ENCODE measurements at places on chromosomes 2 and 18.
A peak's percentile ranks its signal among the peaks of the same experiment; 100 is the strongest.

DNA sequence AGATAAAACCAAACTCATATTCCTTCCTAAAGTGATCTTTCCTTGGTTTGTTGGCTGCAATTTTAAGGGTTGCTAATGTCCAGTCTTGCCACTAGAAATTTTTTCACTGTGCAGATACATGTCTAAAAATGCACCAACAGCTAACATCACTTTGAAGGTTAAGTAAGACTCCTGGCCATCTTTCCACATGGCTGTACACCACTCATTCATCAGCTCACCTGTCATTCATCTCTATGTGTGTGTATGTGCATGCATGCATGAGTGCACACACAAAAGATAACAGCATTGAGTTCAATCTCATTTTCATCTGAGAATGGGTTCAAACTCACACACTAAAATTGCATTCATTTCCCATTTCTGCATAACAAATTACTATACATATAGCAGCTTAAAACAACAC is 203.8 kb downstream of the PDE11A start:
- DNase-seq: no peak

GRCh38 chr2:71683070-71683469 is 229.7 kb downstream of the DYSF start:
- DNase-seq: no peak

DNA sequence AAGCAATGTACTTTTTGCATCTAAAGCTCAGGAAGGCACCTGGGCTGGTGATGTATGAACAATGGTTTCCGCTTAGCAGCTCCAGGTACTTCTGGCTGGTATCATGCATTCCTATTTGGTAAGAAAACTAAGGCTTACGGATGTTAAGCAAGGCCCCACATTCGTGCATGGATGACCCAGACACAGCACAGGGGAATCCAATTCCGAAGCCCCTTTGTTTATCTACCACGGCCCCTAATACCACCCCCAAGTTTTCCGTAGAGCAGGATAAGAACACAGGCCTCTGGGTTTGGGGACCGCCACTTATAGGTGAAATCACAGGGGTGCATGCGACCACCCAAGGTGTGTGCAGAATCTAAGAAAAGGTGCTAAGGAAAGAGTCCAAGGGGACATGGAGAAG is 192.1 kb upstream of the ID2 start:
- DNase-seq: no peak

- no peak for DNase-seq
Observed at GRCh38 chr2:143877876-143878530, 641.9 kb downstream of the ZEB2 start.

DNA sequence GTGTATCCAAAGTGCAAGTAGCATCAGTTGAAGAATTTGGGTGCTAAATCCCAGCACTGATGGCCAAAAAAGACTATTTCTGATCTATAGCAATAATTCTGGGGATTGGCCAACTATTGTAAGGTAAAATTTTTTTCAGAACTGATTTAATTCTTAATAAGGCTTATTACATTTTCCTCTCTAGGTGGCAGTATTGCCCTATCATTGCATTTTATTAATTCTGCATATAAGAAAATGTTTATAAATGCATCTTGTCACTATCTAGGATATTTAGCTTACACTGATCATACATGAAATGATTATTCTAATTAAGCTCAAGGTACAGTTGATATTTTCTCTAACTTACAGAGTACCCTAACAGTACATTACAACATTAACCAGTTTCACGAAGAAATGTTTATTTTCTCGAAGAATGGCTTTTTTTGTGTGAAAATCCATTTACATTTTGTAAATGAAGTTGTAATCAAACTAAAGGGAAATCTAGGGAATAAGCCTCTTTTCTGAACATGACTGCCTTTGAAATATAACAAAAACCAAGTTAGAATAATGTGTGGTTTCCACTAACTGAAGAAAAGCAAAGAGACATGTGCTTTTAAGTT is 11.0 kb downstream of the TTN start:
- peak; percentile 54 for DNase-seq

DNA sequence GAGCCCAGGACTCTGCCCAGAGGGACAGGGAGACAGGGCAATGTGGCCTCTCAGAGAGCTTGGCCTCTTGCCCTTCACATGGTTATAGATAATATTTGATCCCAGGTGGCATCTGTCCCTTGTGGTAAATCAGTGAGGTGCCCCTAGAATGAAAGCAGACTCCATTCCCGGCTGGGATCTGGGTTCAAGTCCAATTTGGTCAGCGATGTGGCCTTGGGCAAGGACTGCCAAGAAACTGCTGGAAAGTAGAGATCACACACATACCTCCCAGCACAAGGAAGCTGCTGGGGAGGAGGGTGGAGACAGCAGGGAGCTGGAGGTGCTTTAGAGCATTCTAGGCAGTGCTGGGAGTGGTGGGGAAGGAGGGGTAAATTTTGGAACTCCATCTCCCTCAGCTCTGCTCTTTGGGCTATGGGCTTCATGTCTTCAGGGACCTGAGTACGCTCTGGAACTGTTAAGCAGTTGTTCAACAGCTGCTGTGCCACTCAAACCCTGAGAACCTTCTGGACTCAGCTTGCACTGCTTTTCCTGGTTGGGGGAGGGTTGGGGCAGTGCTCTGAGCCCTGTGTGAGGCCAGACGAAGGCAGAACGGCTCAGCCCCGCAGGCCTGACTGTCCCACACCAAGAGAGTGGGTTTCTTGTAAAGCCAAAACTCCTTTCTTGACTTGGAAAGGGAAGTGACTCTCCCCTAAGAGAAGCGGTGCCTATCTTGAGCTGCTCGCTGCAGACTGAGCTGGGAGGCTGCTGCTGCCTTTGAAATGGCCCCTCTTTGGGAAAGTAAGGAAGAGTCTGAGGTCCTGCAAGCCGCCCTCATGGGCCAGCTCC is 23.0 kb downstream of the INPP5D start:
- DNase-seq: no peak

GRCh38 chr18:72899338-72899737 is 31.6 kb upstream of the NETO1 start:
- no peak for DNase-seq

DNA sequence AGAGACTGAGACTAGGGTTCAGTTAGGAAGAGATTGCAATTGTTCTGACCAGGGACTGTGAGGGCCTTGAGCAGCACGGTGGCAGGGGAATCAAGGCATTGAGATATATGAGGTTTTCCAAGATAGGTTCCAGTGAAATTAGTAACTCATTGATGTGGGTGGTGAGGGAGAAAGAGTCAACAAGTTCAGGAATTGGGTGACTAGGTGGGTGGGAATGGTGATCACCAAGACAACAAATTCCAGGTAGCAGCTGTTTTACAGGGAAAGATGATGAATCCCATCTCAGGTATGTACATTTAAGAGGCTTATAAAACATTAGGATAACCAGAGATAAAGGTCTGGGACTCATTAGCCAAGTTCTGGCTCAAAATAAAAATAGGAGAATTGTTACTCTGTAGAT is 251.5 kb upstream of the MGAT5 start:
- DNase-seq: no peak

DNA sequence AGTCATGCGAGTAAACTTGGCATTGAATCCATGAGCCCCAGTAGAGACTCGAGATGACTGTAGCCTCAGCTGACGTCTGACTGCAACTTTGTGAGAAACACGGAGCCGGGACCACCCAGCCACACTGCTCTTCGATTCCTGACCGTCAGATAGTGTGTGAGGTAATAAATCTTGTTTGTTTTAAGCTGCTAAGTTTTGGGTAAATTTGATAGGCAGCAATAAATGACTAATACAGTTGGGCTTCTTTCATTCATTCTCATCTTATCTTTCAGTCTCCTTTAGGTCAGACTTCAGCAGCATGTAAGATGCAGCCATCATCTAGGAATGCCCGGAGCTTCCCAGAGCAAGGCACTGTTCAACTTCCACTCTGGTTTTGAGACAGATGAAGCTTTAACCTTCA is 8.0 kb upstream of the KLHL29 start:
- no peak for DNase-seq

DNA sequence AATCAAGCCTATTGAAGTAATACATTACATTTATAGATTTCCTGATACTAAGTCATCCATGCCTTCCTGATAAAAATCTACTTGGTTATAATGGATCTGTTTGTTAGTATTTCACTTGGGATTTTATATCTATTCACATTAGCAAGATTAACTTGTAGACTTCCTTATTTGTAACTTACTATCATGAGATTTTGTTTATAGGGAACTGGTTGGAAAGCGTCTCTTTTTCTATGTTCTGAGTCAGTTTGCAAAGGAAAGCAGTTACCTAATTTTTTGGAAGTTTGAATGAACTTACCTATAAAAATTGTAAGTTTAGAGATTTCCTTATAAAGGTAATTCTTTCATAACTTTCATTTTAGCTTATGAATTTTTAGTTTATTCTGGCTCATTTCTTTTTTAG is 141.4 kb downstream of the SMAD7 start:
- no peak for DNase-seq

DNA sequence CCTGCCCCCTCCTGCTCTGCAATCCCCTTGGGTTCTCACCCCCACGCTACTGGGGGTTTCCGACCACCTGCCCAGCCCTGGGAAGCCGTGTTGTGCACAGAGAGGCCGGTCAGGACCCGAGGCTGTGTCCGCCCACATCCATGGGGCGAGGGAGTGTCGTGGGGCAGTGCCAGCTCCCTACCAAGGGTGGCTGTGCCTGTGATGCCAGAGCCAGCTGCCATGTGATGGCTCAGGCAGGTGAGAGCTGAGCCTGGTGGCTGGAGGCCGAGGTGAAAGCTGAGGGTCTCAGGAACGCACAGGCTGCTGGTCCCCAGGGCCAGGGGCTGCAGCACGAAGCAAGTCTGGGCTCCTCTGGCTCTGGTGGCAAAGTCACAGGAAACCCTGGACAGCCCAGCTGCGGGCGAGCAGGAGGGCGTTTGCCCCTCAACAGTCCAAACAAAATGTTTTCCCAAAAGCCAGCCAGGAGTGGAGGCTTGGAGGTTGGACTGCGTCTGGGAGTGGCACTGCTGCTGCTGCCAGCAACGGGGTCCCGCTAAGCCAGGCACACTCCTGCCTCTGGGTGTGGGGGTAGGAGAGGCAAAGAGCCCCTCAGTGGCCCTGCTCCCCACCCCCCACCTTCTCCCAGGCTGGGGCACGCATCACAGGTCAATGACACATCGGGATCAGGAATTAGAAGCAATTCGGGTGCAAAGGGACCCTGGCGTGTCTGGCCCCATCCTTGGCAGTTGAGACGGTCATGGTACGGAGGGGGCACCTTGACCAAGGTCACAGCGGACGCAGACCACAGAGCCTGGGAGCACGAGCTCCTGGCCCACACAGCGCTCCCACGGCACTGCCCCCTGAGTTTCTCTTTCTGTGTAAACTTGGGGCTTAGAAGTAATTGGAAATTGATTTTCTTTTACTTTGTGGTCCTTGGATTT is 72.4 kb upstream of the GPC1 start:
- DNase-seq: no peak

DNA sequence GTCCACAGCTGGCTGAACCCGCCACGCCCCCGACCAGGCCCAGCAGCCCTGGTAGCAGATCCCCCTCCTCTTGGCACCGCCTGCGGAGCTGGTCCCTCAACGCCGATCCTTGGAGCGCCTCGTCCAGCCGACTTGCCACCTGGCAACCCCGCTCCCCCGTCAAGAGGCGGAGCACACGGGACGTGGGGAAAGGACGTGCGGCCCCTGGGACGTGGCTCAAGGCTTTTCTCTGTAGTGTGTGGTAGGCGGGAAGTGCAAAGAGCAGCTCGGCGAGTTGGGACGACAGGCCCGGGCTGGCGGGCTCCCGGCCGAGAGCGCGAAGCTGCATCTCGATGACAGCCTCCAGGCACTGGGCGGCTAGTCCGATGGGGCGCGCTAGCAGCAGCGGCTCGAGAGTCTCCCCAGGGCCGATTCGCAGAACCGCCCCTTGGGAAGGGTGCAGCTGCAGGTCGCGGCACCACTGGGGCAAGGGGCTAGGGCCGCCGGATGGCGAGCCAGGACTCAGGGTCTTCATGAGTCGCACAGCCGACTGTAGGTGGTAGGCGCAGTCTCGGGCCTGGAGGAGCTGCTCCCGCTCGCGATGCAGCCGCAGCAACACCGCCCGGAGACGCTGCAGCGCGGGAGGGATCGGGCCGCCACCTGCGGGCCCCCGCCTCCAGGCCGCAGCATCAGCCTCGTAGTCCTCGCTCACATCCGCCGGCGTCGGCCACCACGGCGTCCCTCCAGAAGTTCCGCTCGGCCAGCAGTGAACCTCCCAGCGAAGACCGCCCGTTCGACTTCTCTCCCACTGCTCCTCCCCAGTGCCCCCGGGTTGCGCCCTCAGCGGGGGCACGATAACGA is 617 bp downstream of the CCDC142 start:
- no peak for DNase-seq

- DNase-seq: peak; percentile 53
Observed at GRCh38 chr2:23487735-23488492, 102.9 kb downstream of the KLHL29 start.

DNA sequence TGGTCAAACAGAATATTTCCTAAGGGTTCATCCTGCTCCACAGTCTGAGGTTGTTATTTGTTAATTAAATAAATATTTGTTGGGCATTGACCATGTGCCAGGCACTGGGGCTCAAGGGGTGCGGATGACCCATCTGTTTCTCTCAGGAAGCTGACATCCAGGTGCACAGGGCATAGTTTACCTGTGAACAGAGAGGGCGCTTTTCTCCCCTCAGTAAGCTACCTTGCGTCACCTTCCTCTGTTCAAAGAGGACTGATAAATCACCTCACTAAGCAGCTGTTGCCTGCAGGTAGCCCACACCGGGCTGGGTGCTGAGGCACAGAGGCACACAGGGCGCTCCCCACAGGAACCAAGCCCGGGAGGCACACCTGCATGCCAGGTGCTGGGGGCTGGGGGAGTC is 41.6 kb downstream of the SH3RF3 start:
- DNase-seq: no peak

DNA sequence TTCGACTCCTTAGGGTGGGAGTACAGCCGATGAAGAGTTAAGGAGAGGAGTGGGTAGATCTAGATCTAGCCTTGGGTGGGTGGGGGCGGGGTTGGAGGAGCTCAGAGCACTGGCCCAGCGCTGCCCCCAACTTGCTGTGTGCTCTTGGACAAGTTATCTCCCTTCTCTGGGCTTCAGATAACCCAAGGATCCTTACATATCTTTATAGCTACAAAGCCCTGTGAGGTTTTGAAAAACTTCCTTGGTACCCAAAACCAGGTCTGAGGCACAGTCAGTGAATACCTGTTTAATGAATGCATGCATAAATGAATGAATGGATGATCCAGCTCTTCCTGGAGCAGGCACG is 1.3 kb upstream of the ODC1 start:
- DNase-seq: no peak

- DNase-seq: no peak
Observed at GRCh38 chr2:46032161-46032813, 264.9 kb upstream of the EPAS1 start.

- peak; percentile 27 for DNase-seq
Observed at GRCh38 chr2:176056406-176056805, 27.4 kb downstream of the EVX2 start.

- DNase-seq: no peak
Observed at GRCh38 chr18:75341897-75342296, 85.6 kb downstream of the SMIM21 start.

Data from foreskin fibroblast (primary cell).